ENCODE measurements at places on chromosomes 6 and 20.

- DNase-seq = no peak
These were observed 91.1 kb downstream of the DST start for GRCh38 chr6:56551409-56552120.

GRCh38 chr20:11564491-11564890 lies 353.2 kb upstream of the BTBD3 start:
- no peak for DNase-seq

DNA sequence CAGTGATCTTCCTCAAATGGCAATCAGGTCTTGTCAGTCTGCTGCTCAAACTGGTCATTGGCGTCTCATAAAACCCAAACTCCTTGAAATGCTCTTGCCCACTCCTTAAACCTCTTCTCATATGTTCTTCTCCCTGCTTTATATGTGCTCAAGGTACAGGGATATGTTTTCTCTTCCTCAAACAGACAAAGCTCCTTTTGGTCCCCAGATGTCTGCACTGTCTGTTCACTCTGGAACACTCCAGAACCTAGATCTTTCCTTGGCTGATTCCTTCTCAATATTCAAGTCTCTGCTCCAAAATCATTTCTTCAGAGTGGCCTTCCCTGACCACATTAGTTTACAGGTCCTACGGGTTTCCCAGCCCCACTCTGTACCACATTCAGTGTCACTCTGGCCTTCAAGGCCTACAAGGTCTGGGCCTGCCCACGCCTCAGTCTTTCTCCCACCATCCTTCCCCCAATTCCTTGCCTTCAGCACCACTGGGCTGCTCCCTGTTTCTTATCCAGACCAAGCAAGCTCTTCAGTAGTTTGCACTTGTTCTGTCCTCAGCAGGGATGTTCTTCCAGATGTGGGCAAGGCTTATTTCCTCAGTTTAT lies 9.0 kb downstream of the THEMIS start:
- DNase-seq = no peak

GRCh38 chr6:44202972-44203750 lies 13.6 kb upstream of the MYMX start:
- no peak for DNase-seq

GRCh38 chr20:25076731-25077609 lies 5.0 kb downstream of the VSX1 start:
- DNase-seq = peak; percentile 34

- no peak for DNase-seq
These were observed 234.7 kb downstream of the UST start for GRCh38 chr6:148981515-148981914.

GRCh38 chr20:47710665-47711045 lies 74.6 kb downstream of the SULF2 start:
- DNase-seq = no peak

DNA sequence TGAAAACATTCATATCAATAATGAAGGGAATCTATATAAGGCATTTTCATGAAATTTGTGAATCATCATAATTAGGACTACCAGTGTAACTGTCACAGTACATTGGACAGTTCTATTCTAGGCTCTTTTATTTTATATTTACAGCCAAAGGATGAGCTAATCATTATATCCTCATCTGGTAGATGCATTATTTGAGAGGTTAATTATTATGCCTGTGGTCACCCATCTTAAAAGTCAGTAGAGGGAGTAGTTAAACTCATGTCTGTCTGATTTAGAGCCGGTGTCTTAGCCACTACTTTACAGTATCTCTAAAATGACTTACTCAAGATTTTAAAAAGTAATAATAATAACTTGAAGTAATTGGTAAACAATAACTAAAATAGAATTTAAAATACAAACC lies 899.3 kb upstream of the MAP3K7 start:
- no peak for DNase-seq

- DNase-seq = no peak
These were observed 3.2 kb upstream of the RBM38 start for GRCh38 chr20:57387945-57388371.

DNA sequence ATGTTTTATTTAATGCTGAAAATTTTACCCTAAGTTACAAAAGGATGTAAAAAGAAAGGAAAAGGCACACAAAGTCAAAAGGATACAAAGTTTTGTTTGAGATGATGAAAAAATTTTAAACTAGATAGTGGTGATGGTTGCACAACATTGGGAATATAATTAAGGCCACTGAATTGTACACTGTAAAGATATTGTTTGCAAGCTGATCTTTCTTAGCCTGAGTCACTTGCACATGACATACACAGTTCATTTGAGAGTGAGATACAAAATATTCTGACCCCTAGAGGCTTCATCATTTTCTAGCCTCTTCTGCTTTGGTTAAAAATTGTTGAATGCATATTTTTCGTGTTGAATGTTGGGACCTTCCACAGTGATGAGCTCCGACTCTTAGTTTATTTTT lies 462.6 kb downstream of the HDGFL1 start:
- DNase-seq = no peak

- no peak for DNase-seq
These were observed 17.2 kb upstream of the RTF2 start for GRCh38 chr20:56451056-56451765.

DNA sequence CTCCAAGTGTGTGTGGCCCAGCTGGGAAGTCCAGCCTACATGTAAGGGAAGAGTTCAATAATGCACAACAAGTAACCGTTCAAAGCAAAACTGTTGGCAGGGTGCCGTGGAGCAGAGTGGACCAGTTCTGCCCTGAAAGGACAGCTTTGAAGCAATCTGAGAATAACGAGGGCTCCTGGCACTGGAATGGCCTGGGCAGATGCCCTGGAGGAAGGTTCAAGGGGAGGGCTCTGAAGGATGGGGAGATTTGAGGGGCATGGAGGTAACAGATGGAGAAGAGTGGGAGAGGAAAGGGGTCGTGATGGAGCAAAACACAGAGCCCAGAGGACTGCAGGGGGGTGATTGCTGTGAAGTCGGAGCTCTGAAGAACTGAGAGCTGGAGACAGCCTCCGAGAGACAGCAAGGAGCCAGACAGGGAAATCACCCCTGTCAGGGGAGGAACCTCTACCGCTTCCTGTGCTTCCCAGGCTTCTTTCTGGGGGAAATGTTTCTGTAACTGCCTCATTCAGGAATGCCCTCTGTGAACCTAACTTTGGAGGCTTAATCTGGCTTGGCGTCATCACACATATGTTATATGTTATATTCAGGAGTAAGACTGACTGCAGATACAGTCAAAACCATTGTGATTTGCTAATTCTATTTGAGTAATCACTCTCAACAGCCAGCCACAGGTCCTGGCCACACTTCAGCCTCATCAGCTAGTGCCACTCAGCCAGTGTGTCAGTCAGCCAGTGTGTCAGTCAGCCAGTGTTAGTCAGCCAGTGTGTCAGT lies 41.2 kb downstream of the ZC3H12D start:
- no peak for DNase-seq

GRCh38 chr6:129865013-129865412 lies 3.9 kb upstream of the TMEM244 start:
- no peak for DNase-seq
